A172 (cell line): ENCODE measurements at places on chromosomes 2 and 18. TPM values are rescaled to one million over a fixed set of nuclear protein-coding genes. Genes with fewer than 3 reads are reported as not detected.

DNA sequence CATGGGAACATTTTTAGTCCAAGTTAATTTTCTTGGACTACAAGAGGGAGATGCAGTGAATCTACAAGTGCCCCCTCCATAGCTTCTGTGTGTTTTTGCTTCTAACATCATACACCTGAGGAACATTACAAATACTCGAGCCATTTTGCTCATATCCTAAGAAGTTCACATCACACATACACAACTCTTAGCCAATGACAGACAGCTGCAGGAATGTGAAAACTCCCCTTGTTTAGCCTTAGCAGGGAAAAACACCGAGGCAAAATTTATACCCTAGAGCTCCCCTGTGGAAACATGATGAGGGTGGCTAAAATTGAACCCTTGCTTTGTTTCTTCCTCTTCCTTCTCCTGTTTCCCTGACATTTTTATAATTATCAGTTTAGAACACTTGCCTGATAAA, 928.3 kb upstream of the NRXN1 start:
- DNase-seq: no peak

DNA sequence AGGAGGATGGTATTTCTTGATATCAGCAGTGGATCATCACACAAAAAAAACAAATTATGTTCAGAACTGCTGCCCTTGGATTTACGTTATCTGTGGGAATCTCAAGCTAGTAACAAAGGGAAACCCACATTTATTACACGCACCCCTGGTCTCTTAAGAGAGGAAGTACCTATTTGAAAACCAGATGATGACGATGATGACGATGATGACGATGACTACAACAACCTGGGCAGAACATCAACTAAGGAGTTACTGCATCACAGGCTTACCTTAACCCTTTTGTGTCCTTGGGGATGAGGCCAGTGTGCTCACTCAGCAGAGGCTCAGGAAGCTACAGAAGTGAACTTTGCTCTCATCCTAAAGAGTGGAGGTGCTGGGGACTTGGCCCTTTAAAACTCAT, 169.4 kb downstream of the FSHR start:
- DNase-seq: no peak

DNA sequence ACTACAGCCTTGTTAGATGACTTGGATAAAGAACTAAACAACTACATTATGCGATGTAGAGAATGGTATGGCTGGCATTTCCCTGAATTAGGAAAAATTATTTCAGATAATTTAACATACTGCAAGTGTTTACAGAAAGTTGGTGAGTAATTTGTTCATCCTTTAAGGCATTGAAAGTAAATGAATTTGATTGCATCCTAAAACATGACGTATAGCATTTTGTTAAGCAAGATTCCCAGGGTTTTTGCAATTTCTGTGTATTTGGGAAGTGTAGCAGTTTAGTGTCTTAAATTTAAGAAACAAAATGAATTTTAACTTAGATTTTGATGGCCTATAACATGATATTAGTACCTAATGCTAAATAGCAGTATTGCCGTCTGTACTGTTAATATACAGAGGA, 24.8 kb downstream of the NOP58 start:
- DNase-seq: no peak

The UGT1A7 gene
- total RNA-seq: not detected in 2 replicates

The PPM1B gene
- 33.8 and 38.2 TPM in 2 replicates for total RNA-seq

GRCh38 chr2:142217804-142218203, 87.0 kb upstream of the LRP1B start:
- DNase-seq: no peak

DNA sequence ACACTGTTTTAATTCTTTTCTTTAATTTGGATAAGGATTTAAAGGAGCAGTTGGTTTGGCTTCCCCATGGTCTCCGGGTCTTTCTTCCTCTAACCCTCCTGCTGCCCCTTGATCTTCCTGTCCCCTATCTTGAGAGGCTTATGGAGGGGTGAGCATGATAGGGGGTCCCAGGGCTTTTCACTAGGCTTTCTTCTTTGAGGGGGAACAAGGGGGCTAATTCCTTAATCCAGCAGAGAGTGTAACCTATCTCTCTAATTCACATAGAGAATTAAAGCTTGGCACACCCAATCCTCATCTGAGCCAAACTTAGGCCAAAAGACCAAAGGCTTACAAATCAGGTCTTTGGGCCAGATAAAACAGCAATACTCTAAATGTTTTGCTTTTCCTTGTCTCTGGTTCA, 21.5 kb upstream of the C2orf66 start:
- no peak for DNase-seq
